ENCODE measurements at places on chromosomes 3 and 15. TPM values are rescaled to one million over a fixed set of nuclear protein-coding genes. Genes with fewer than 3 reads are reported as not detected.

Gene HTR3E
- total RNA-seq = not detected

Gene ANAPC13
- 96.6 TPM for total RNA-seq

Gene TBL1XR1
- 92.8 TPM for total RNA-seq

Gene GOLGA6L7
- total RNA-seq = not detected

Gene MINDY2
- total RNA-seq = 31.8 TPM

Gene CRBN
- total RNA-seq = 35.9 TPM

Gene KAT2B
- total RNA-seq = 82.8 TPM

Gene MYO9A
- 31.8 TPM for total RNA-seq

Gene CORO2B
- 6.6 TPM for total RNA-seq

- DNase-seq = no peak
Observed at GRCh38 chr3:185216607-185216958, 37.3 kb downstream of the EHHADH start.

GRCh38 chr3:62373714-62374333 is 474 bp upstream of the FEZF2 start:
- DNase-seq = no peak

DNA sequence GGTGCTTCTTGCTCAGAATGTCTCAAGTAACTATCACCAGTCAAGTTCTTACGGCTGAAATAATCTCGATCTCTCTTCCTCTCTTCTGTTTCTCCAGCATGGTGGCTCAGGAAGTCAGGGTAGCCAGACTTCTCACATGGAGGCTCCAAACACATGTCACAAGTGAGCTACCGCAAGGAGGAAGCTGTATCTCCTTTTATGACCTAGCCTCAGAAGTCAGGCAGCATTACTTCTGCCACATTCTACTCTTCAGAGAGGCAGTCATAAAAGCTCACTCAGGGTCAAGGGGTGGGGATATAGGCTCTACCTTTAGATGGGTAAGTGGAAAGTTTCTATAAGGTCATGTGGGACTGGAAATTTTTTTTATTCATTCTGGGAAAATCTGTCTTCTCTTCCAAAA is 86.6 kb upstream of the NEO1 start:
- no peak for DNase-seq

- no peak for DNase-seq
Observed at GRCh38 chr3:30538791-30539190, 67.6 kb upstream of the TGFBR2 start.

DNA sequence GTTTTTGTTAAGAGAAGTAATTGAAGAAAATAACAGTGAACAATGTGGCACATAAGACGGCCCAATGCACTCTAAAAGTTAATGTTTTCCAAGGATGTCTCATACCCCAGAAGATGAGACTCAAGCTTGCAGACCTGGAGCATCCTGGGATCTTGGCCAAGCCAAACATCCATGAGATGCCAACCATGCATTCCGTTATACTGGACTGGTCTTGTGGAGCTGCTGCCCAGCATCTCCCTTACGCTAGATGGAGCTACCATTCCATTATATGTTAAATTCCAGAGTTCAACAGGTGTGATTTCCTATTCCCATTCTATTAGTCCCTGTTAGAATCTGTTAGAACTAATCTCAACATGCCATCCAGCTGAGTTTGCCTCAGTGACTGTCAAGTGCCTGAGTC is 181.8 kb downstream of the PDCD6IP start:
- DNase-seq = no peak

- no peak for DNase-seq
Observed at GRCh38 chr3:121663171-121663847, 2.6 kb upstream of the HCLS1 start.

GRCh38 chr3:22241110-22241509 is 490.1 kb upstream of the ZNF385D start:
- no peak for DNase-seq

DNA sequence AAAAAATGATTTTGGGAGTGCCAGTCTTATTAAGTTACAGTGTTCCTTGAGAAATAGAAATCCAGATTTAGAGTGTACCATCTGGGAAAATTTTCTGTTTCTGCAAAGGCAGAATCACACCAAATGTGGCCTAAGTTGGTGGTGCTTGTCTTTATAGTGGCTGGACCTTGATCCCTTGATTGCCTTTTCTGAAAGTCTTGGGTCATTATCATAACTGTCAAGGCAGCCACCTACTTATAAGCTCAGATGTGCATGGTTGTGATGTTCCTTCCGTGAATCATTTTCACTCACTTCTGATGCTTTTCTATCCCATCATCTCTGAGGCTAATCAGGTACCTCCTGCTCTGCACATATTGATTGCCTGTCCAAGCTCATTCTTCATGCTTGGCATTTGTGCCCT is 20.1 kb downstream of the CMSS1 start:
- no peak for DNase-seq

DNA sequence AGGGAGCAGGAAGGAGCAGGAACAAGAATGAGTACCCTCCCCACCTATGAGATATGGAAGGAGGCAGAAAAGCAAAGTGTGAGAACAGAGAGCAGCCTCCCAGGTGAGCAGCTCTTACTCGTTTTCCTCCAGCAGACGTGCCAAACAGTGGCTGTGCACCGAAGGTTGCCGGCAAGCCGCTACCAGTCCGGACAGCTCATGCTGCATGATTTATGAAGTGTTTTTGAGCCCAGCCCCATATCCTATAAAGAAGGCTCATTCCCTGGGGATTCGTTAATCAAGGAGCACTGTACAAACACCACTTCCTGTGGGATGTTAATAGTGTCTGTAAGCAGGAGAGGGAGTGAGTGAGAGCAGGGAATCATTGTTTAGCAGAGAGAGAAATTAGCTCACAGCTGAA is 118.3 kb upstream of the FOXB1 start:
- DNase-seq = no peak

DNA sequence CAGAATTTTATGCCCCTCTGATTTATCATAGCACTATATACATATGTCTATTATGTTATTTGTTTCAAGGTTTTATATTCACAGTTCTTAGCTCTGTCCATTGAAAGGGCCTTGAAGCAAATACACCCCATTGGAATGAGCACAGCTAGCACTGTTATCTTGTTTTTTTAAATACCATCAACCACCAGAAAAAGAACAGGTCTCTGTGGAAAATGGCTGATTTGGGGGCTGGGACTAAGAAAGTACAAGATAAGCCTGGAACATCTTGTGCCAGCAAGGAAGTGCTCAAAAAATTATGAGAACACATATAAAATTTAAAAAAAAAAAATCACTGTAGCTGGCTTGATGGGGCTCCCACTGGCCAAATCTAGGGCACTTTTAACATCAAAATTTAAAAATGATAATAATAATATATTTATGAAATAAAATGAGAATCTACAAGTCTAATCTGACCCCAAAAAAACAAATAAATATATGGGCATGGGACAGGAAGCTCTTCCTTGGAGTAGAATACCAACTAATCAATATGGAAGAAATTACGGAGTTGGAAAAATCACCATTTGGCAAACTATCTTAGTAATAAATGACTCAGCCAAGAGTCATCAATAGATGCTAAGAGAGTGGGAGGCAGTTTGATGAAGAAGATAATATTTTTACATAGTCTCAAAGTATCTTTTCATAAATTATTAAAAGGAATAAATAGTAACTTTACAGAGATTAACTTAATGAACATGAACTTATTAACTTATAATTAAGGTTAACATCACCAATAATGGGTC is 20.5 kb downstream of the IFT80 start:
- no peak for DNase-seq

GRCh38 chr3:8635125-8635524 is 9.5 kb downstream of the SSUH2 start:
- no peak for DNase-seq

GRCh38 chr3:42831321-42831713 is 22.1 kb downstream of the ACKR2 start:
- DNase-seq = peak; percentile 57

GRCh38 chr15:33068007-33068481 is 126.5 kb downstream of the FMN1 start:
- DNase-seq = peak; percentile 74

GRCh38 chr3:52167240-52167639 is 13.0 kb upstream of the POC1A start:
- no peak for DNase-seq

GRCh38 chr3:117133066-117133465 is 423.5 kb downstream of the TUSC7 start:
- DNase-seq = no peak

DNA sequence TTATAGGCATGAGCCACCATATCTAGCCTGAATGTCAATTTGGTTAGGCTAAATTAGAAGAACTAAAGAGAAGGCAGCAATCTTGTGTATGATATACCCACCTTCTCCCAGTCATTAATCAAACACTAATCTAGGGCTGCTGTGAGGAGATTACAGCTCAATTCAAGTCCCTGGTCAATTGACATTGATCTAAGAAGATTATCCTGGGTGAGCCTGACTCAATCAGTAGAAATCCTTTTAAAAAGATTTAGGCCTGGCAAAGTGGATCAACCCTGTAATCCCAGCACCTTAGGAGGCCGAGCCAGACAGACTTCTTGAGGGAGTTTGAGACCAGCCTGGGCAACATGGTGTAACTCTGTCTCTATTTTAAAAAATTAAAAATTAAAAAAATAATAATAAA is 2.5 kb upstream of the DNAH12 start:
- DNase-seq = no peak

GRCh38 chr15:30824518-30825195 is 79.1 kb upstream of the FAN1 start:
- DNase-seq = no peak

GRCh38 chr3:51389423-51390183 is 1.5 kb upstream of the RBM15B start:
- DNase-seq = peak; percentile 48

DNA sequence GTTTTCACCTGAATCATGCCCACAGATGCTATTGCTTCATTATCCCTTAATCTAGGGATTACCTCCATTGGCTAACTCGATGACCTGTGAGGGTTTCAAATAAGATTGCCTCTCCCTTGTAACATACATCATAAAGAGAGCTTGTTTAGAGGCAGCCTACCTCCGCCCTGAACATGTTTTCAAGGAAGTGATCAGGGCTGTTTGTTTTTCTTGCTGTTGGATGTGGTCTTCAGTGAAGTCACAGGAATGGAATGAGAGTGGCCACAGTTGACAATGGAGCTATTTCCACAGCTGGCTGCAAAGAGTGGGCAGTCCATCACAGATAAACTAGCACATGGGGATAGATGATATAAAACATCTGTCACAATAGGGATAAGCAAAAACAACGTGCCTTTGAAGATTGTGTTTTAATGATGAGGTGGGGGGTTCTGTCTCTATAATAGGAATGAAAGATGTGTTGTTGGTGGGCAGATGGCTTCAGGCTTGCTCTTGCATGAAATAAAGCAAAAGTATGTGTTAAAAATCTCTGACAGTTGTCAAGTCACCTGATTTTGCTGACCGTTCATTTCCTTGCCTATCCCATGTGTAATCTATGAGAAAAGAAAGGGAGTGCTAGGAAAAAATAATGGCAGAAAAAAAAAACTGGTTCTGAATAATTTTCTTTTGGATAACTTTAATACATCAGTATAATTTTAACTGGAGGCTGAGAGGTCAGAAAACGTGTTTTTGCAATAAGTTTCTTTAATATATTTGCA is 642.3 kb downstream of the RBMS3 start:
- DNase-seq = peak; percentile 57

- no peak for DNase-seq
Observed at GRCh38 chr3:46649436-46649835, 37.1 kb downstream of the FAM240A start.

GRCh38 chr3:44223299-44223698 is 18.4 kb upstream of the TOPAZ1 start:
- DNase-seq = no peak

- DNase-seq = peak; percentile 56
Observed at GRCh38 chr3:42090973-42091731, at the start of gene TRAK1. Gene TRAK1 (plus strand): TSS chr3:42091357. CDS start chr3:42091470, 113 bp downstream.

GRCh38 chr3:45896956-45897355 is 10.6 kb downstream of the CCR9 start:
- no peak for DNase-seq

DNA sequence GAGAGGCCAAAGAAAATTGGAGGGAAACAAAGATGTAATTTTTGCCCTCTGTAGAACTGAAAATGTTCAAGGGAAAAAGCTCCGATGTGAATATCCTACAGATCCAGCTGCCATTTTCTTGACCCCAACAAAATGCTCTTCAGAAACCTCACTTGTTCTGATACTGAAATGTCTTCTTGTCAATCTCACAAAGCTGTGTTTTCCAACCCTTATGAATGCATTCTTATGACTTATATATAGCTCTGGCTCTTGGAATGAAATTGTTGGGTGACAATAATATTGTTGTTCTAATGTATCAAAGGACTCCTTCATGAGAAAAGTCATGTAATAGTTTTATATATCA is 157.1 kb upstream of the TGFBR2 start:
- no peak for DNase-seq

DNA sequence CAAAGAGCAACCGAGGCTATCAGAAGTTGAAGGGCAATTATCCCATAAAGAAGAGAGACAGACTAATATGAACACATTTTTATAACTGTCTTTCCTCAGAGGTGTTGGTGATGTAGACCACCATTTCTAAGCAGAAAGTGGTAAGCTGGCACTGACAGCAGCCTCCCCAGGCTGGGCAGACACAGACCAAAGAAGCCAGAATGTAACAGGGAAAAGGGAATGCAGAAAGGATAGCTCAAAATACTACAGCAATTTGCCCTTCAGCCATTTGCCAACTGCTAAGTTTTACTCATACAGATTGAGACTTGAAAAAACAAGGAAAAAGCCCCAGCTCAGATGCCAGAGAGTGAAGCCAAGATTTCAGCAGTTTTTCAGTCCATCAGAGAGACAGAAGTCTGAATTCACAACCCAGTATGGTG is 73.5 kb upstream of the ABI3BP start:
- DNase-seq = no peak

DNA sequence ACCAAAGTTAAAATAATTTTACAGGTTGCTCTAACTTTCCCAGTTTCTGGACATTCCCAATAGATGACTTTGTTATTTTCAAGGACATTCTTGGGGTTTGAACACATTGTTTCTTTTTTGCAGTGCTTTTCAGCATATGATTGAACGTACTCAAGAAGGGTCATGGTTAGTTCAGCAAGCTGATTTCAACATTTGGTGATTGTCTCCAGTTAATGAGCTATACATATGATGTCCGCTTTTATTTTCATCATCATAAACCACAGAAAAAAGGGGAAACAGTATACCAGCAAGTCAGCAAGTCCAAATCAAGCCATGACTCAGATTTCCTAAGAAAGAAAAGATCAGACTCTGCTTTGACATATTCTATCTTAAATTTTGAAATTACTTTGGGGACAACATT is 69.4 kb downstream of the B3GALNT1 start:
- DNase-seq = no peak

GRCh38 chr3:130950641-130951040 is 56.8 kb downstream of the ATP2C1 start:
- DNase-seq = no peak

GRCh38 chr3:170240671-170241070 is 18.4 kb downstream of the PRKCI start:
- DNase-seq = no peak

GRCh38 chr15:61742591-61742990 is 317.7 kb downstream of the VPS13C start:
- DNase-seq = no peak

DNA sequence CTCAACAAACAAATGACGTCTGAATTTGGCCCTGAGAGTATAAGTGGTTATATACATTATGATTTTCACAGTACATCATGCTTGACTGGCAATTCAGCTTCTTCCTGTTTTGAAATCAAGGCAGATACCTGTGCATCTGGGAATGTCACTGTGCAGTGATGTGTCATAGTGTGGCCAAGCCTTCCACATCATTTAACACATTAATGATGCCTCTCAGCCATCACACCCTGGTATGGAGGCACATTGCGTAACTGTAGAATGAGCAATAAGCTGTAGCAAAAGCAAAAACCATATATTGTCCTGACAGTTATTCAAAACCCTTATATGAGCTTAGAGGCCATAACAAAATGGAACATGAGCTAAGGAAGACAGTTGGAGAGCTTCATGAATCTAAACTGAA is 246.0 kb downstream of the EPHA3 start:
- DNase-seq = no peak

Measured in heart left ventricle (tissue), 16 donors.